Uterus (tissue), 4 donors: ENCODE measurements at places on chromosomes 6 and 20. TPM values are rescaled to one million over a fixed set of nuclear protein-coding genes. Genes with fewer than 3 reads are reported as not detected.

The CST4 gene
- total RNA-seq: not detected

- DNase-seq: no peak
These were observed 23.7 kb downstream of the SNRPB start for GRCh38 chr20:2446845-2447244.

GRCh38 chr6:16782278-16782677 is 21.0 kb upstream of the ATXN1 start:
- no peak for DNase-seq

- DNase-seq: peak; percentile 88
These were observed 309.3 kb downstream of the PRL start for GRCh38 chr6:21987501-21987957.

DNA sequence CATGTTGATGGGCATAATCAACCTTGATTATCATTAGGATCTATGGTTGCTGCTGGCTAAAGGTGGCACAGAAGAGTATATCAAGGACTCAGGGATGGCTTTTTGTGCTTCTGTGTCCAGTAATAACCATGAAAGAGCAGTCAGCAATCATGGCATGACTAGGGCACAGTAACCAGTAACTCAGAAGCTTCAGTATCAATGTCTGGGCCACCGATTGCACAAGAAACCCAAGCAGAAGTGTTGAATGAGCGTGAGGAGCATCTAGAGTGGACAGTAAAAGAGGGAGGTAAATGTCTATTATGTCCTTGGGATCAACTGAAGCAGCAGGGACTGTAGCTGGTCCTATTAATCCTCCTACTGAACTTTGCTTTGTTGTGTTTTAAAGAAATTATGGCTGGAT is 81.5 kb upstream of the F13A1 start:
- DNase-seq: no peak

The SNX5 gene
- 207 TPM for total RNA-seq

DNA sequence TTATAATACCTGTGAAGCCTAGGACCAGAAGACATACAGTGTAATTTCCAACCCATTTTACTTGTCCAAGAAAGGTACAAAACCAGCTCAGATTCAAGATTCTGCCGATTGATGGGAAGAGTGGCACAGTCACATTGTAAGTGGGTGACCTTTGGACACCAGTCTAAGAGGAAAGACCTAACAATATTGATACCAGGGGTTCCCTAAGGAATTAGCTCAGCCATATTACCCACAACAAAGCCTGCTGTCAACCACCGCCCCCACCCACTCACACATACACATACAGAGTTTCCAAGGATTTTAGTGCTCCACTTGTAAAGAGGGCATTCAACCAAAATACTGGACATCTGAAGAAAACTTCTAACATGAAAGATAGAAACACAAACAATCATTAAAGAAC is 27.9 kb upstream of the TMEM181 start:
- DNase-seq: no peak

DNA sequence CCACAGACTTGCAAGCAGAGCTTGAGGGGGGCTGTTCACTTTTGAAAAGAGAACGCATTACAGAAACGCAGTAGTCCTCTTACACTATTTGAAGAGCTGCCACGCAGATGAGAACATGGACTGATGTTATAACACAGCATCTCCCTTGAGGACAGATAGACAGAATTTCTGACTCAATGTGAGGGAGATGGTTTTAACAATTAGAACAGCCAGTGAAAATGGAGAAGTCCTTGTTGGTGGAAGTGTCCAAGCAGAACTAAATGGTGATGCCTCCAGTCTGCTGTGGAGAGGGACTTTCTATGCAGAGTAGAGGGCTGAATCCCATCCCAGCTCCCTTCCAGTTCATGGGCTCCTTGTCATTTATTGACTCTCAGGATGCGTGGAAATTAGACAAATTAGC is 100.0 kb downstream of the RREB1 start:
- no peak for DNase-seq

The PCNA gene
- total RNA-seq: 71.8 TPM

The LY6G5C gene
- total RNA-seq: 4.4 TPM

The CST5 gene
- total RNA-seq: not detected

GRCh38 chr6:75532521-75532920 is 38.9 kb upstream of the FILIP1 start:
- no peak for DNase-seq

DNA sequence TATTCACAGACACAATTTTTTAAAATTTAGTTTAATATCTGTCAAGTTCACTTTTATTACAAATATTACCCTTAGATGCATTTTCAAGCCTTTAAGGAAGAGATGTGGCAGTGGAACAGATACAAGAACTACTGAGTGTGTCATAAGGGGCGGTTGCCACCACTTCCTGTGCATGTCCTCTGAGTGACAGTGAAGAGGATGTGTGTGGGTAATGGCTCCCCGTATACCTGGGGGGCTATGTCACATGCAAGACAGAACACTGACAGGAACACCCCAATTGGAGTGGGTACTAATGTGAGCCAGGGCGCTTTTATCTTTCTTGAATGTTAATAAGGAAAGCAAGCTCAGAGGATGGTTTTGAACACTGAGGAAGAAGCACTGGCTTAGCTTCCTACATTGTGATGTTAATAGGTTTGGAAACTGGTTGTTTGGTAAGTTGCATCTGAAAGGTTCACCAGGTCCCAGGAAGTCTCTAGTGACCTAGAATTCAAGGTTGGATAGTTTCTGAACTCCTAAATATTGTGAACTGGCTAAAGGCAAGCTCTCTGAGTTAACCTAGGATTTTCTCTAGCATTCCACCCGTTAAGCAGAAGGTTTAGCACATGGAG is 83.4 kb upstream of the ASF1A start:
- no peak for DNase-seq

- DNase-seq: no peak
These were observed 141.7 kb downstream of the BACH2 start for GRCh38 chr6:90154755-90155470.

The POM121L2 gene
- not detected for total RNA-seq

The ROS1 gene
- not detected for total RNA-seq

DNA sequence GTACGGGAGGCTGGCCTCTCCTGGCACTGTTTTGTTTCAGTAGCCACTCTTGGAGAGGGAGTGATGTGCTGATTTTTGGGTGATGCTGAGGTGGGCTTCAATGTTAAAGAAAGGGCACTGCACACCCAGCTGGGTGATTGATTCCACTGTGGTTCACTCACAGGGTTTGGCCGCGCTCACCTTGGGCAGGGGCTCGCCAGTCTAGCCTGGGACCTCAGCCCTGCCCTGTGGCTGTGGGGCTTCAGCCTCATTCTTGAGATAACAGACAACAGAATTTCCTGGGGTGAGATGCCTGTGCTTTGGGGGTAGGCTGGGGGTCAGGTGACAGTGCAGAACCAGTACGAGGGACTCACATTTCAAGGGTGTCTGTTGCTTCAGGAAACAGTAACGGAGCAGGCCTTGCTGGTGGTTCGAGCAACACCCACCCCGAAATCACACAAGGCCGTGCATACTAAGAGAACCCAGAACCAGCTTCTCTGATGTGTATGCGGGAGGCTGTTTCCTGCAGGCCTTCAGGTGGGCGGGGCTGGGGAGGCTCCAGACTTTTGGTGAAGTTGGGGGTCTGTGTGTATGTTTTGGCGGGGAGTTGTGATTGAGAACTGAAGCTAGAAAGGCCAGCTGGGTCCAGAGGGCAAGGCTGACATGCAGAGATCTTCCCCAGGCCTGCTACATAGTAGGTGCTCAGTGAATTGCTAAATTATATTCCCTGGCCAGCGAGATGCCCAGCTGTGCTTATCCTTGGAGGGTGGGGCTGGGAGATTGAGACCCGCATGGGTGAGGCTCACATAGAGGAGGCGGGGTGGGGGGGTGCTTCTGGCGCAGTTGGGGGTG is 154.2 kb upstream of the RNF24 start:
- DNase-seq: no peak

DNA sequence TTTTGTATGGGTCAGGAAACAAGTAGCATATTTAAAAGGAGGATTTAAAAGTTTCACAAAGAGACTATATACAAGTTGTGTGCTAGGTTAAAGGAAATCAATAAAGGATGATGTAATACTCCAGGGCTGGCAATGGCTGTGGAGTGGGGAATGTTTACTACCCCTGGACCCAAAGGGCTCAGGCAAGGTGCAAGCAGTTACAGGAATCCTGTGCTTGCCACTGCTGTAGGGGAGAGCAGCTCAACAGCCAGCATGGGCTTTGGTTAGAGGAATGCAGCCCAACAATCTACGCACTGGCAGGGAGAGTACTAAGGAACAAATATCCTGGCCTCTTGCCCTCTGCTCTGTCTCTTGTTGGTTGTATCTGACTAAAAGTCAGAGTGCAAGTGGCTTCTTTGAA is 1642.2 kb downstream of the KHDRBS2 start:
- DNase-seq: no peak

The GPR6 gene
- total RNA-seq: not detected

GRCh38 chr6:138005846-138006245 is 101.4 kb downstream of the PERP start:
- DNase-seq: no peak
